ENCODE measurements at places on chromosomes 2 and 18.

DNA sequence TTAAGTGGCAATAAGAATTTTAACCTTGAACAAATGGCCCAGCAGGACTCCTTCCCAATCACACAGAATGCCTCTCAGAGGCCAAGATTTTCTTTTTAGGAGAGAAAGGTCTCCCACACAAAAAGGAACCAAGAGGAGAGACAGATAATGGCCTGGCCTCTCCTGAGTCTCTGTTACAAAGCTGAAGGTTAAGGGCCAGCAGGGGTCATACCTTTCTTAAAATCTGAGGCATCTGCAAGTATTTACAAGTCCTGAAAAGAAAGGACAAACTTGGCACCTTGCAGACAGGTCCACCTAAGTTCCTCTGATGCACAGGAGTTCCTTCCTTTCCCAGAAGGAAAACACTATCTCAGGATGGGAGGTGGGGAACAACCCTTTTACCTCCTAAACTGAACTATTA lies 142.3 kb downstream of the TMEM163 start:
- DNase-seq = no peak

DNA sequence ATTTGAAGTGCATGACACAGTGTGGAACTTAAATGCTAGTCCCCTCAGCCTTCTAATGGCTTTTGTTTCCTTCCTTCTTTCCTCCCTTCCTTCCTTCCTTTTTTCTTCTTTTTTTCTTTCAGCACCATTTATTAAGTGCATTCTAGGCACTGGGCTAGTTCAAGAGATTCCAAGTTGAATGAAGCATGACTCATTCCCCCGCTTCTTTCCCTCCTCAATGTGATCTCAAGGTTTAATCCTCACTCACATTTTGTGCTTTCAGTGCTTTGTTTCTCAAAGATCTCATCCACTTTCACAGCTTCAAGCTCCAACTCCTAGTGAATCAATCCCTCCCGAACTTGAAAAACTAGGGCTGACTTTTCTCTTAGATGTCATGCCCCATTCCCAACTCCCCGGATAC lies 90.1 kb downstream of the LBH start:
- no peak for DNase-seq

DNA sequence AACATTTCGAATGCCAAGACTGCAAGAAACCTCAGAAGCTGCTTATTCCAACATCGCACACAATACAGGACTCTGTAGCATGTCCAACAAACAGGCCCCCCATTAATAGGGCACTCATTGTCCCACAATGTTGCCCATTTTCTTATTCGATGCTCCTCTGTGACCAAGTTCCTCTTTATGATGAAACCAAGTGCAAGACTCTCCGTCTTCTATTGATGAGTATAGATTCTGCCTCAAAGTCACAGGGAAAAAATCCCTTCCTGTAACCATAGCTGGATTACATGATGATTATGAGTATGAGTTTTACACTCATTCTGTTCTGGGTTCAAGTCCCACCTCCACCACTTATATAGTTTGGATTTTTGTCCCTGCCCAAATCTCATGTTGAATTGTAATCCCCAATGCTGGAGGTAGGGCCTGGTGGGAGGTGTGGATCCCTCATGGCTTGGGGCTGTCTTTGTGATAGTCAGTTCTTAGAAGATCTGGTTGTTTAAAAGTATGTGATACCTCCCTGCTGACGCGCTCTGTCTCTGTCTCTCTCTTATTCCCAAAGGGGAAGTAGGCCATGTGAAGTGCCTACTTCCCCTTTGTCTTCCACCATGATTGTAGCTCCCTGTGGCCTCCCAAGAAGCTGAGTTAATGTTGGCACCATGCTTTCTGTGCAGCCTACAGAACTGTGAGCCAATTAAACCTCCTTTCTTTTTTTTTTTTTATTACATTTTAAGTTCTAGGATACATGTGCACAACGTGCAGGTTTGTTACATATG lies 148.7 kb downstream of the OSR1 start:
- no peak for DNase-seq

GRCh38 chr2:17821535-17822444 lies 5.5 kb downstream of the MSGN1 start:
- no peak for DNase-seq
